ENCODE measurements at places on chromosomes 7 and 10.

DNA sequence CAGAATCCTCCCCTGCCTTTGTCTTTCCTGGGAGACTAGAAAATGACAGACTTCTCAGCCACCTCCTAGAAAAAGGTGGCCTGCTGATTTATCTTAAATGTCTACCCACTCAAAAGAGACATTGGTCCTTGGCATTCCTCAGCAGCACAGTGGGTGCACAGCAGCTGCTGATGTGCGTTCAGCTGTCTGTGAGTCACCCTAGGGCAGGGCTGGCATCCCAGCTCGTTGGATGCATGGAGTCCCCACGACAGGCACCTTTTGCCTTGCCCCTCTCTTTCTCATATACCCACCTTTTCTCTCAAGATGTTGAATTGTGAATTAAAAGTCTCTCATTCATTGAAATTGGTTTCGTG lies 113.0 kb downstream of the DOCK1 start:
- DNase-seq = no peak

DNA sequence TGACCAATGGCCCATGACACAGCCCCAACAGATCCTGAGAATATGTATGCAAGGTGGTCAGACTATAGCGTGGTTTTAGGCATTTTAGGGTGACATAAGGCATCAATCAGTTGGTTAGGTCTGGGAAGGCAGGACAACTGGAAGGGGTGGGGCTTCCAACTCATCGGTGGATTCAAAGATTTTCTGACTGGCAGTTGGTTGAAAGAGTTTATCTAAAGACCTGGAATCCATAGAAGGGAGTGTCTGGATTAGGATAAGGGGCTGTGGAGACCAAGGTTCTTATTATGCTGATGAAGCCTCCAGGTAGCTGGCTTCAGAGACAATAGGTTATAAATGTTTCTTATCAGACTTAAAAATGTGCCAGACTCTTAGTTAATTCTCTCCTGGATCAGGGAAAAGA lies 60.3 kb upstream of the CFAP46 start:
- no peak for DNase-seq

DNA sequence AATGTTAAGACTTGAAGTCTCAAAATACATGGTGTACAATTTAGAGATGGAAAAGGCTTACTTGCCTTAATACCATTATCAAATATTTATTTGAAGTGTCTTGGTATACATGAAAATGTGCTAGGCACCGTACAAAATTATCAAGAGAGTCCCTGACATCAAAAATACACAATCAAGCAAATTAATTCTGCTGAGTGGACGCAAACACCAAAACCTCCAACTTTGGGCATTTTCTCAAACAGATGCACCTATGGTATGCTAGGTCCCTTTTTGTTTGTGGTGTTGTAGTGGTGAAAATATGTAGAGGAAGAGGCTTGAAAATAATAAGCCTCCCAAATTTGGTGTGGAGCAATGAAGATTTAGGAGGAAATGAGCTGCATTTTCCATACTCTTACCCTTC lies 24.8 kb downstream of the ZNF800 start:
- no peak for DNase-seq

GRCh38 chr7:44279731-44280505 lies 45.5 kb downstream of the CAMK2B start:
- no peak for DNase-seq

DNA sequence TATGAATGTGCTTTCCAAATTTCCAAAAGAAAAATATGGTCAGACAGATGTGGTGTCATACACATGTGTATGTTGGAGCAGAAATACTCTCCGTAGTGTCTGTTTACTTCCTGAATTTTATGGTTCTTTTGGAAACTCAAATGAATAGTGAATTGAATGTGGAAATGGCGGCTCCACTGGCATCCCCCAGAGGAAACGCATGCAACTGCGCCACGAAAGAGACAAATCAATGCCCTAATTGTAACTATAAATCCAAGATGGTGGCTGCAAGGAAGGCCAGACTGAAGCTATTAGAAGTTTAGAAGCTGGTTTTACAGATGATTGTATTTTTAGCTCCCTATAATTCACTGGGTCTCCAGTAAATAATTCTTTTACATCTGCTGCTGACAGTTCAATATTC lies 246.7 kb downstream of the FGFR2 start:
- DNase-seq = no peak

GRCh38 chr10:31584876-31585275 lies 265.9 kb downstream of the ZEB1 start:
- no peak for DNase-seq

- DNase-seq = no peak
These were observed 568.4 kb downstream of the TCERG1L start for GRCh38 chr10:130742941-130743675.

DNA sequence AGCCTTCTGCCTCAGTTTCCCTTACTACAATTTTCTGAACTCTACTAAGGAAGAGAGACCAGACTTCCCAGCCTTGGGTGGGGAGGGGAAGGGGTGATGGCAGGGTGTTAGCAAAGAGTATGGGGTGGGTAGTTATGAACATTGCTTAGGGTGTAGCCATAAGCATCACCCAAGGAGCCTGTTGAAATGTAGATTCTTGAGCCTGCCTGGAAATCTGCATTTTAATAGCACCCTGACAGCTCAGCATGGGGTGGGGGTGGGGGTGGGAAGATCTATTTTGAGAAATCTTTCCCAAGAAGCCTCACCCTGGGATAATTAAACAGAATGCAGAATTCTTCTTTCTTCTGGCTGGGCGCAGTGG lies 164.8 kb downstream of the NRF1 start:
- no peak for DNase-seq

GRCh38 chr10:115514895-115515294 lies 421.7 kb downstream of the ATRNL1 start:
- DNase-seq = no peak

GRCh38 chr7:27966219-27966780 lies 214.3 kb downstream of the JAZF1 start:
- DNase-seq = no peak

- DNase-seq = no peak
These were observed 2.5 kb upstream of the GPR146 start for GRCh38 chr7:1041551-1042491.

DNA sequence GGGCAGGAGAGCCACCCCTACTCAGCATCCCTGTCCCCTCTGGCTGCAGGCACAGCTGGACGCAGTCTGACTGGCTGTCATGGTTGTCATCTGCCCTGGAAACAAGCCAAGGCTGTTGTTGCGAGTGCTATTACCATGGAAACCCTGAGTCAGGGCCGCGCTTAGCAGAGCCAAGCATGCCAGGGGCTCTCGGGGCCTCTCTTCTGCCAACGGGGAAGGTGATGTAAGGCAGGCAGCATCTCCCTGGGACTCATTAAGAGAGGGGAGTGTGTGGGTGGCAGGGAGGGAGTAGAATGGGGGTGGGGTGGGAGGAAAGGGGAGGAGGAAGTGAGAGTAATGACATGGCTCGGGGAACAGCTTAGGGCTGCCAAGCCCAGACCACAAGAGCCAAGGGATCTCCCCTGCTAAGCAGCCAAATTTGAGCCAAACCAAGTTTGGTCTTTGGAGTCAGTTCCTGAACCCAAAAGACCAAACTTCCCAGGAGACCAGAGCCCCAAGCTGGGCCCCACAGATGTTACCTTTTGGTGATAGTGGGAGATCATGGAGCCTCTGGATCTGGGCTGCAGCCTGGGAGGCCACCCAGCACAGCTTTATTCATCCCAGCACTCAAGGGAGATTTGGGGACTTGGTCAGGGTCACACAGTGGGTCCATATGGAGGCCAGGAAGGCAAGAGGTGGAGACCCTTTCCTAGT lies 67.6 kb downstream of the TMEM130 start:
- DNase-seq = no peak

GRCh38 chr7:32611201-32612099 lies 116.2 kb downstream of the AVL9 start:
- DNase-seq = no peak

- no peak for DNase-seq
These were observed 31.2 kb upstream of the FAM20C start for GRCh38 chr7:160958-161725.

GRCh38 chr7:66741710-66742049 lies 1.1 kb downstream of the RABGEF1 start:
- no peak for DNase-seq

DNA sequence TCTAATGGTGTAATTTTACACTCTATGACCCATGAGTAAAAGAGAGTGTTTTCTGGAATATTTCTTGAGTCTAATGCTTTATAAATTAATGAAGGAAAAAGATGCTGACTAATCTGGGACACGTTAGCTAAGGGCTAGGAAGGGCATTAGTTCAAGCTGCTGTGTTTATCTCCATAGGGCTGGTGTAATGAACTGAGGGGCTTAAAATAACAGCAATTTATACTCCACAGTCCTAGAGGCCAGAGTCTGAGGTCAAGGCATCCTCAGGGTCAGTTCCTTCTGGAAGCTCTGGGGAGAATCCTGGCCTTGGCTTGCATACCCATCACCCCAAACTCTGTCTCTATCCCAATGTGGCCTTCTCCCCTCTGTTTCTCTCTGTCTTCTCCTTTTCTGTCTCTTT lies 105.2 kb upstream of the PFKP start:
- DNase-seq = no peak

DNA sequence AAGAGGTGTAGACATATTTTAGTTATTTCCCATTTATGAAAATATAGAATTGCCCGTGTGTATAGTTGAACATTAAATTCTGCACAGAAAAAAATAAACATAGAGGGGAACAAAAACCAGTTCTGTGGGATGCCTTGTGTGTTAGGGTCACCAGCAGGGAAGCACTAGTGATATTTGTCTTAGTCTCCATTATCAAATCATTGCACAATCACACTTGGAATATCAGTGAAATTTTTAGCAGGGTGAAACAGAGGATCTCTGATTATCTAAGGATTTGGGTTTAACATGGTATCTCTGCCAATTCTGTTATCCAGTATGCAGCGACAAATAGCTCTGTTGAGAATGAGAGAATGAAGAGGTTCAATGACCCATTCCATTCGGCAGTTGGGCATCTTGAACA lies 496.0 kb upstream of the POM121L12 start:
- DNase-seq = no peak

DNA sequence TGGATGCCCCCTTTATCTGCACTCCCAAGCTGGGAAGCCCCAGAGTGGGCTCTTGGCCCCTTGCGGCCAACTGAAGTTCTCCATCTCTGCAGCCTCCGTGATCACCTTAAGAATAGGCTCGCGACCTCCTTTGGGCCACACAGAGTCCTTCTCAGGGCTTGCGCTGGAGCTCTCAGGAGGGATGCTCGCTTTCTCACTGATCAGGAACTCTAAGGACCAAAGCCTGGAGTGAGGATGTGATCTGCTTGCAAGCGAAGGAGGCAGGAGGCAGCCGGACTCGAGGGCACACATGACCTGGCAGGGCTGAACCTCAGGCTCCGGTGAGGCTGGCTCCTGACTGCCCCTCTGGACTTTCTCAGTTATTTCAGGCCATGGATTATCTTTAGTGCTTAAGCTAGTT lies 192.1 kb upstream of the MKI67 start:
- DNase-seq = no peak

GRCh38 chr10:14617852-14618251 lies 156.8 kb downstream of the FAM107B start:
- no peak for DNase-seq

DNA sequence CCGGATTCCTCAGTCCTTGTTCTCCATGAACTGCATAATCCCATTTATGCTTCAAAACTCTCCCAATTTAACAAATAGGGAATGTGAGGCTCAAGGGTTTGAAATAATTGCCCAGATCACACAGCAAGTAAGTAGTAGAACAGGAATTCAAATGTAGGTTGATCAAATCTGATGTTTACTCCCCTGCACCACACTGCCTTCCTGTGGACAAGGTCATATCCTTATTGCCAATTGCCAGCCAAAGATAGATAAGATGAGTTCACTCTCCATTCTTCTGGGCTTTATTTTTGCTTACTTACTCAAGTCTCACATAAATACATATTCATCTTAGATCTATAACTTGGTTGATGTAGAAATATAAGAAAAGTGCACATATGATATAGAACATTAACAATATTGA lies 435.2 kb upstream of the ETV1 start:
- DNase-seq = no peak

DNA sequence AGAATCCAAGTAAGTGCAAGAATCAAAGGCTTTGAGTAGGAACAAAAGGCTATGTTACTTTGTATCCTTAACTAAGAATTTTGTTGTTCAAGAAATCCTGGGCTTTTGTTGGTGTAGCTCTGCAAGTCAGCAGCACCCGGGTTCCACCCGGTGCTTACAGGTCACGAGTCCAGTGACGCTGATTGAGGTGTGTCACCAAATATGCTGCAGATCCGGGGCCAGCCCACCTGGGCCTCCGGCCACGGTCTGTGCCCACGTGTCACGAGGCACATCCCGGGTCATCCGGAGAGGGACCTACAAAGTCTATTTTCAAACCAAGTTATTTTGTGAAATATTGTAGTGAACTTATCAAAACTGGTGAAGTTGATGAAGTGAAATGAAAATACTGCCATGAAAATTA lies 103.1 kb downstream of the MGMT start:
- DNase-seq = no peak

DNA sequence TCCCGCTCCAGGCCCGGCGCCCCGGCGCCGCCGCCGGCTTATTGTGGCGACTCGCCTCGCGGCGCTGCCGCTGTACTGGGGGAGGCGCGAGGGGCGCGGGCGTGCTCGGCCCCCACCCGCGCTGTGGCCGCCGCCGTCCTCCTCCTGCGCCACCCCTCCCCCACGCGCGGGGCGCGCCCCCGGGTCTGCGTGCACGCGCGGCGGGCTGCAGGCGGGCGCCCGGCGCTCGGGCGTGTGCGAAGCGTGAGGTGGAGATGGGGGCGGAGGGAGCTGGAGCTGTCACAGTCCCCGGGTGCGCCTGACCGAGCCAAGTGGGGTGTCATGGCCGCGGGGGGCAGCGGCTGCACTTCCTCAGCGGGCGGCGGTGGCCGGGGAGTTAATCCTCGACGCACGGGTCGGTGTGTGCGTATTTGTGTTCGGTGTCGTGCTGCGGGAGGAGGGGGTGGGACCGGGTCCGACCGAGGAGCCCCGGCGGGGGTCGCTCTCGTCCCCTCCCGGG lies 672 bp downstream of the LCOR start:
- peak; percentile 82 for DNase-seq

DNA sequence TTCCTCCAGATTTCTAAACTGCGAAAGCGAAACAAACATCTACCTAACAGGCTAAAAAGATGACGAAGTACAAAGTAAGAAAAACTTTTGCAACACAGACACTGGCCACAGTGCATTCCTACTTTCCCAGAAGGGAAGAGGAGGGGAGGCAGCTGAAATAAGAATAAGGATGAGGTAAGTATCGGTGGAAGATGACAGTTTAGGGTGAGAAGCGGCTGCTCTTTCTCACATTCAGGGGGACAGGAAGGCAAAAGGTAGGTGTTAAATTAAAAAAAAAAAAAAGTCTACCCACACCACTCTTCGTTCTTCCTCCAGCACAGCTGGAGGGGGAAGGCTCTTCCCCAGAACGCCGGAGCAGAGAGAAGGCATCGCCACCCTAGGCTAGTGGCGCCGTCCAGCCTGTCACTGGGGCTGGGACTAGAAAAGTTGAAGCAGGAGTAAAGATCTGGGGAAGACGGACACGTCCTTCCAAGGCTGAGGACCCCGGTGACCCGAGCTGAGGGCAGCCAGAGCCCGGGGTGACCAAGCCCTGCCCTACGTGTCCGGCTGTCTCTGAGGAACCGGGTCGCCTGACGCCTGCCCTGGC lies 846 bp downstream of the DNAJC1 start:
- DNase-seq = no peak

- no peak for DNase-seq
These were observed 28.6 kb downstream of the TMEM178B start for GRCh38 chr7:141102436-141102835.

GRCh38 chr10:132696728-132697577 lies 89.0 kb downstream of the NKX6-2 start:
- DNase-seq = no peak

Measured in activated CD4-positive, alpha-beta T cell treated with anti-CD3 and anti-CD28 coated beads, Interleukin-2, amount 50 U/mL, for 4 hours (primary cell).